Natural killer cell treated with Interleukin-12 subunit alpha and Interleukin-12 subunit beta and Interleukin-15 and Interleukin-18, amount 100 ng/mL, for 72 hours (primary cell): ENCODE measurements at places on chromosomes 2 and 18.
A peak's percentile ranks its signal among the peaks of the same experiment; 100 is the strongest.

- no peak for DNase-seq
- peaks cover 12% of the 10 kb centered on the region for H3K4me1 ChIP-seq
- H3K27ac ChIP-seq: no peak overlapping the region
- H3K36me3 ChIP-seq: no peaks in the 10 kb centered on the region
Measured at GRCh38 chr2:190351955-190352354, 8.6 kb downstream of the INPP1 start.

DNA sequence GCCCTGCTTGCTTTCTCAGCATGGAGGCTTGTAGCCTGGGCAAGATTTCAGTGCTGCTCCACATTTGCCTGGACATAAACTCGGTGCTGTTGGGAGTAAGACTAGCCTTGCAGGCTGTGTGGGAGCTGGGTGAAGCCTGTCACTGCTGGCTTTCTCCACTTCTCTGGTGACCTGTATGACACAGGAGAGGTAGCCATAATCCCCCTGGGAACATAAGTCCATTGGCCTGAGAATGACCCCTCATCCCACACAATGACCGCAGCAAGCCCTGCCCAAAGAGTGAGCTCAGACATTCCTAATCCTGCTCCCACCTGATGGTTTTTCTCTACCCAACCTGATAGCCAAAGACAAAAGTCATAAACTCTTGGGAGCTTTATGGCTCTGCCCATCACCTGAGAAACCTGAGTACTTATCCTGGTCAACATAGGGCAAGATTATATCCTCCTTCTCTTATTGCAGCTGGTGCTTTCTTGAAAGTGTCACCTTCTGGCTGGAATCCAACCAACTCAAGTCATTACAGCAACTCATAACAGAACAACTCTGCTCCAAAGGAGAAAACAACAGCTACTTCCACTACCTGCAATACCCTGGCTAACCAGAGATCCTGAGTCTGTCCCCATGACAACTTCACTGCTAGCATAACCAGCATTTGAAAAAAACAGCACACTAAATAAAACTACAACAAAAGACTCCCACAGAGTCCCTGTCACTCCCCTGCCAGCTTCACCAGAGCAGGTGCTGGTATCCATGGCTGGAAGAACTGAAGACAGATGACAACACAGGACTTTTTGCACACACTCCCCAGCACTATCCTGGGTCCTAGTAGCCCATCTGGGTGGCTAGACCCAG lies 834.4 kb upstream of the DDX18 start:
- H3K36me3 ChIP-seq: peaks cover 23% of the 10 kb centered on the region
- no peak overlapping the region for H3K4me3 ChIP-seq
- H3K27me3 ChIP-seq: no peaks in the 10 kb centered on the region
- H3K4me1 ChIP-seq: no peaks in the 10 kb centered on the region
- DNase-seq: no peak

DNA sequence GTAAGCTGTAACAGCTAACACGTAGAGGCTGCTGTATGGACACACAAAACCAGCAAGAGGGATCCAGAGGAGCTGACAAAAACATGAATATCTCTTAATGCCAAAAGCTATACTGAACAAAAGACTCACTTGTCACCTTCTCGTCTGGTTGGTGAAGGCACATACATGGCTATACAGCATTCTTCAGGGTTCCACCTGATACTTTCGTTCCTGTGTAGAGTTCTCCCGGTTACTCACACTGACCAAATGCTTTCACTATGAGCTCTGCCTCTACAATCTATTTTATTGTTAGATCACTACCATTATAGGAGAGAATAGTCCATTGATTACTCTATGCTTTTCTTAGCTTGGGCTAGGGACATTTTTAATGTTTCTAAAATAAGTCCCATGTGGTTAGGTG lies 193.1 kb downstream of the HNMT start:
- no peaks in the 10 kb centered on the region for H3K27me3 ChIP-seq
- H3K4me3 ChIP-seq: no peak overlapping the region
- H3K36me3 ChIP-seq: no peaks in the 10 kb centered on the region
- DNase-seq: no peak

- no peaks in the 10 kb centered on the region for H3K36me3 ChIP-seq
- peak; percentile 51 for DNase-seq
- peaks cover 30% of the 10 kb centered on the region for H3K27me3 ChIP-seq
- no peaks in the 10 kb centered on the region for H3K4me1 ChIP-seq
- H3K27ac ChIP-seq: no peak overlapping the region
Measured at GRCh38 chr2:217943446-217944321, 59.1 kb downstream of the TNS1 start.

DNA sequence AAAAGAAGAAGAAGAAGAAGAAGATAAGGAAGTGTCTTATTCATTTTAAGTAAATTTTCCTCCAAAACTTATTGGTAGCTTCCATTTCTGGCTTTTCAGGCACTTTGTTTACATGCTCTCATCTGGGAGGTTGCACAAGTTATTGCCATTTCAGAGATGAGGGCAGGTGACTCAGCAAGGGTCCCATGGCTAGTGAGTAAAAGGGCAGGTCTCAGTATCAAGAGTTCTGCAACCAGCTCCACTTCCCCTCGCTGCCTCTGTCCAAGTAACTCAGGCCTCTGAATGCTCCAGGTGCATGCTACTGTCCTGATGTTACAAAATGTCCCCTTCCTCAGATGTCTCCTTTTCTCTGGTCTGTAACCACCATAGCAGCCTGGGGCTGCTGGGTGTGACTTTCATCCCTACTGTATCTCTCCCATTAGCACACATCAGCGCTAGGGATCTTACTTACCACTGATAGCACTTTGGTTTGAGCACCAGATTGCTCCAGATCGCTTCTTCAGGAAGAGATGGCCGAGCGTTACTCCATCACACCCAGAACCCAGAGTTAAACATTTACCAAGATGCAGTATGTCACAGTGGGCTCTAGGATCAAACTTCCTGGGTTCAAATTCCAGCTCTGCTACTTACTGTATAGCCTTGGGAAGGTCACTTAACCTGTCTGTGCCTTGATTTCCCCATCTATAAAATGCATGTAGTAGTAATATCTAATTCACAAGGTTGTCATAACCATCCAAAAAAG lies 57.4 kb upstream of the LAPTM4A start:
- H3K4me3 ChIP-seq: no peak overlapping the region
- DNase-seq: no peak
- no peaks in the 10 kb centered on the region for H3K4me1 ChIP-seq
- H3K27me3 ChIP-seq: peaks cover 17% of the 10 kb centered on the region
- H3K36me3 ChIP-seq: no peaks in the 10 kb centered on the region
- H3K27ac ChIP-seq: no peak overlapping the region

DNA sequence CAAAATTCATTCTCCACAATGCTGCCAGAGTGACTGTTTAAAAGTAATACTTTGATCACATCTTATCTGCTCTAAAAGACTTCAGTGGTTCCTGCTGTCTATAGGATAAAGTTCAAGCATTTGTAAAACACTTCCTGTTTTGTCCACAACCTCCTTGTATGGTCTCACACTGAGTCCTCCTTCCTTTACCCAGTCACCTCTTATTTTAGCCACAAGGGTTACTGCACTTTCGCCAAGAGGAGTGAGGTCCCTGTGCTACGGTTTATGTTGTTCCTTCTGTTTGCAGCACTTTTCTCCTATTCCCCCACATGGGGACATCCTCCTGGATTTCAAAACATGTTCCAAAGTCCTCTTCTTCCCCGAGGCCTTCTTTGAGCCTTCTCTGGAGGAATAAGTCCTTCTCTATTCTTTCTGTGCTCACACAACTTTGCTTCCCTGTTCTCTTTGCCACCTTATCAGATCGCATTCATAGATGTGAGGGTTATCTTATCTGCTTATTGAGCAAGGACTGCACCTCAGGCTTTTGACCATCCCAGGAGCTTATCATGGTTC lies 112.2 kb upstream of the NABP1 start:
- DNase-seq: no peak
- peak overlapping the region; percentile 32 for H3K27ac ChIP-seq

DNA sequence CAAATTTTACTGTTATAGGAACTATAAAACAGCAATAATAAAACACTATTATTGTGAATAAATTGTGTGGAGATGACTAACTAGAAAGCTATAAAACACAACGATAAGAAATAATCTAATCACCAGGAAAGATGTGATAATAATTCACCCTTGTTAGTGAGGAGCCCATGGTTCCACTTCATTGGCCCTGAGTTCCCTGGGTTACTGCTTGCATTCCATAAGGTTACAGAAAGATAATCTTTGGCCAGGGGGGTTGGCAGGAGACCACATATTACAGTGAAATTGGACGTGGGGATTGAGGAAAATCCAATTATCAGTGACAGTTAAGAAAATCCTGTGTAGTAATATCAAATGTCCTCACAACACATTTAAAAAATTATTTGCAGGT lies 2.5 kb upstream of the CPO start:
- H3K4me1 ChIP-seq: no peaks in the 10 kb centered on the region
- no peak overlapping the region for H3K27ac ChIP-seq
- H3K36me3 ChIP-seq: no peaks in the 10 kb centered on the region
- no peak for DNase-seq
